ENCODE measurements at places on chromosomes 5 and 9.

GRCh38 chr5:65895891-65896290, 30.5 kb upstream of the ERBIN start:
- no peak for DNase-seq

DNA sequence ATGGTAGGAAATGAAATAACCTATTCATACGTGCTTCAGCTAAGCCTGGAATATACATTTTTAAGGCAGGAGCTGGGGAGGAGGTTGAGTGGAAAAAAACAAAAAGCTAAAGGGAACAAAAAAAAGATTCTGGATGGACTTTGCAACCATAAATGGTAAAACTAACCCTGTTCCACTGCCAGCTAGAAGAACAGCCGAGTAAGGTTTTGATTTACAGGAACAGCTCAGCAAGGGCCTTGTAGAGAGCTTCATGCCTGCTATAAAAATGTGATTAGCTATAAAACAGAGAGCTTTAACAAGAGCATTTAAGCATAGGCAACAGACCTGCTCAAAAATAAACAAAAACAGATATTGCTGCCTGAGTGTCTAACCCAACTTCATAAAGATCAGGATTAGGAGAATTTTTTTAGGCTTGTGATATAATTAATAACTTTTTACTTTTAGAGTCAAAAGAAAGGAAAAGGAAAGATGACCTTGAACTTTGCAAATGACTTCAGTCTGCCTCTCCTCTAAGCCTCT, 194.8 kb downstream of the FBXL7 start:
- no peak for DNase-seq

DNA sequence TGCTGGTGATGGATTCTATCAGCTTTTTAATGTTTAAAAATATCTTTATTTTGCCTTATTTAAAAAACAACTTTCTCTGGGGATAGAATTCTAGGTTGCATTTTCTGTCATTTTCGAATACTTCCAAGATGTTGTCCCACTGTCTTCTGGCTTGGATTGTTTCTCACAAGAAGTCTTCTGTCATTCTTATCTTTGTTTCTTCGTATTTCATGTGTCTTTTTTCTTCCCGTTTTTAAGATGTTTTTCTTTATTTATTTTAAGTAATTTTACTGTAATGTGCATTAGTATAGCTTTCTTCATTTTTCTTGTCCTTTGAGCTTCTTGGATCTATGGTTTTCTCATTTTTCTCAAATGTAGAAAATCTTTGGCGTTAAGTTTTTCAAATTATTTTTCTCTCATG, 19.1 kb downstream of the STX17 start:
- no peak for DNase-seq

- DNase-seq: no peak
These were observed 4.3 kb downstream of the HAND1 start for GRCh38 chr5:154473581-154474283.

DNA sequence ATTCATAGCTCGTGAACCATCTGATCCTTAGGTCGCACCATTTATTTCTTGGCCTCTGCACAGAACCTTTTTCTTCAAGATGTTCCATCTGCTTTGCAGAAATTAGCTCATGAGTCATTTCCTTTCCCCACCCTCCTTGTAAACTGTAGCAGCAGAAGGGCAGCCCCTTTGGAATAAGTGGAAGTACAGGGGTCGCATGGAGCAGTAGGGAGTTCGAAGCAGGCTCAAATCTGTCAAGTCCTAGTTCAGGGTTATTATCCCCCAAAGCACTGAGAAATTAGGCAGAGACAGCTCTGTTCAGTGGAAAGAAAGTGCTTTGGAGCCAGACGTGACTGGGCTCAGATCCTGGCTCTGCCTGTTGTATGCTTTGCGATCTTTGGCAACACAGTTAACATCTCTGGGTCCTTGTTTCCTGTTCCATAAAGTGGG, 84.2 kb downstream of the SGCD start:
- DNase-seq: no peak

GRCh38 chr5:154794525-154795234, 39.5 kb downstream of the LARP1 start:
- DNase-seq: no peak

- no peak for DNase-seq
These were observed 8.4 kb downstream of the PTGES2 start for GRCh38 chr9:128118971-128119665.

- DNase-seq: no peak
These were observed 143.7 kb downstream of the ACER2 start for GRCh38 chr9:19552282-19553105.

GRCh38 chr5:170626507-170627150, 122.8 kb downstream of the KCNIP1 start:
- no peak for DNase-seq

- no peak for DNase-seq
These were observed 106.4 kb upstream of the EFNA5 start for GRCh38 chr5:107776922-107777740.

DNA sequence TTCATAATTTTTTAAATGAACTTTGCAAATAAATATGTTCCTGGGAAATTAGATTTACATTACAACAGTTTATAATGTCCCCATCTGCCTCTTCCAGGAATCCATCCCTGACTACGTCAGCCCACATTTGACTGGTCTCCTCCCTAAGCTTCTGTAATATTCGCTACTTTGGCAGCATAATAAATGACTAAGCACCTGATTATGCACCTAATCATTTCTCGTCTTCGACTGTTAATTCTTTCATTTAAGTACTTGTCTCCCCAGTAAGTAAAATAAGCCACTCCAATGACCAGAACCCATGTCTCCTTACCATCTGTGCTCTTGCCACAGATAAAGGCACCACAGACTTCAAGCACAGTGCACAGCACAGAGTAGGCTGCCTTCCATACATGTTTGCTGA, 122.7 kb downstream of the DENND1A start:
- no peak for DNase-seq

DNA sequence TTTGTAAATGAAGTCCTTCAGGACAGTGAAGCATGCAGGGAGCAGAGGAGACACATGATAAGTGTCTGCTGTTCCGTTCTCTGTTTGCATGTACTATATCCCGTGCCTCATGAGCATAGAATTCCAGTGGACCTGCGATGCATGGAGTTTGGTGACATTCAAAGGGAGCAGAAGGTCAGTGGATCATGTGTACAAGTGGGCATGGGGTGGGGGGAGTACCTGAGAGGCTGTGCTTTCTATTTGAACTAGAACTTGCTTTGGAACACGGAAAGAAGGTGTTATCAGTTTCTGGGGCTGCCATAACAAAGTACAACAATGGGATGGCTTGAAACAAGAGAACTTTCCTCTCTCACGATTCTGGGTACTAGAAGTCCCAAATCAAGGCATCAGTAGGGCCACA, 5.1 kb upstream of the CCNJL start:
- no peak for DNase-seq

DNA sequence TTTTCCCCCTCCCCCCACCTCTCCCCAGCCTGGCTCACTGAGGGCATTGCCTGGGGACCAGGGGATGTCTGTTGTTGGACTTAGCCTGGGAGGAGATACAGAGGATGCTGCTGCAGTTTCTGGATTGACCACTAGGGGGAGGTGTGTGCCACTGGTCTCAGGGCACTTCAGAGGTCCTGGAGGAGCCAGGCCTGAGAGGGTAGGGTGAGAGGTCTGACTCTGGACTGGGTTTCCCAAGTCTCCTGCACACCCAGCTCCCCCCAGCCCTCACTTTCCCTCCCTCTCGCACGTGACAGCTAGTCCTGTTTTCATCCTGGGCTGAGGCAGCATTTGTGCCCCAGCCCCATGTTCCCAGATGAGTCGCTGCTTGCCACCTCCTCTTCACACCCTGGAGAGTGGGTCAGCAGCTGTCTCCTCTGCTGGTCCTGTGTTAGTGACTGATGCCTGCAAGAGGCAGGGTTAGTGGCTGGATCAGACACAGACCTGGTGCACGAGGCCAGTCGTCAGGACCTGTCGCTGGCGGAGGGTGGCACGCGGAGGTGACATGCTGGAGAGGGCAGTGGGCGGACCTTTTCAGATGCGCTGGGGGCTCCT, 4.4 kb downstream of the IL3 start:
- peak; percentile 71 for DNase-seq

DNA sequence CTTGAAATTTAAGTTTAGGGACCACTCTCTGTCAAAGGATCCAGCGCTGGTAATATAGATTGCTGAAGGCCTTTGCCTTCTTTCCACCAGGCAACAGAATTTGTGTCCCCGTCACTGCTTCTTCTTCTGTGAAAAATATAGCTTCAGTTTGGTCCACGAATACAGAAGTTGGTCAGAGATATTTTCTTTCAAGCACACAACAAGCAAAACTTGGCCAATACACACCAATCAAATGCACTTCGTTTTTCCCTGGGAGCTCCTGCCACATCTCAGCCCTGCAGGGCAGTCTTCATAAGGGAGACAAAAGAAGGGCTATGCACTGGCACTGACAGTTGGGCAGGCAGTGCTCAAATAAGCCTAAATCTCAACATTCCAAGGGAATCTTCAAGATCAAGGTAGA, 22.9 kb downstream of the HAVCR2 start:
- DNase-seq: no peak

GRCh38 chr5:159005062-159005461, 94.7 kb downstream of the EBF1 start:
- DNase-seq: no peak

GRCh38 chr5:95045181-95045965, 239.5 kb downstream of the MCTP1 start:
- DNase-seq: no peak

GRCh38 chr9:135821733-135822373, 85.5 kb downstream of the CAMSAP1 start:
- no peak for DNase-seq

DNA sequence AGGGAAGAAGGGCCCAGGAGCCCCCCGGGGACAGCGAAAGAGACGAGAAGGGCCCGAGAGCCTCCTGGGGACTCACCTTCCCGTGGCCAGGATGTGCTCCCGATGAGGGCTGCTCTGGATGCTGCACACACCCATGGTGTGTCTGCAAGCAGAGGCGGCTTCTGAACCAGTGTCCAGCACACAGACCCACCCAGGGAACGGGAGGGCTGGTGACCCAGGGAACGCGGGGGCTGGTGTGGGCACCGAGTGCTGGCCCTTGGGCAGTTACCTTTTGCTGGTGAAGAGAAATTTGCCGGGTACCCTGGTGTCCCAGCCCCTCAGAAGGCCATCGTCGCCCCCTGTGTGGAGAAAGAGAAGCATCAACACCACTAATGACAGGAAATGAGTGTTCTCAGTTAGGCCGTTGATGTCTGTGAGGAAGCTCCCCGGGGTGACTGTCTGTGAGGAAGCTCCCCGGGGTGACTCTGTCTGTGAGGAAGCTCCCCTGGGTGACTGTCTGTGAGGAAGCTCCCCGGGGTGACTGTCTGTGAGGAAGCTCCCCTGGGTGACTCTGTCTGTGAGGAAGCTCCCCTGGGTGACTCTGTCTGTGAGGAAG, 13.2 kb downstream of the MRPL41 start:
- DNase-seq: no peak

DNA sequence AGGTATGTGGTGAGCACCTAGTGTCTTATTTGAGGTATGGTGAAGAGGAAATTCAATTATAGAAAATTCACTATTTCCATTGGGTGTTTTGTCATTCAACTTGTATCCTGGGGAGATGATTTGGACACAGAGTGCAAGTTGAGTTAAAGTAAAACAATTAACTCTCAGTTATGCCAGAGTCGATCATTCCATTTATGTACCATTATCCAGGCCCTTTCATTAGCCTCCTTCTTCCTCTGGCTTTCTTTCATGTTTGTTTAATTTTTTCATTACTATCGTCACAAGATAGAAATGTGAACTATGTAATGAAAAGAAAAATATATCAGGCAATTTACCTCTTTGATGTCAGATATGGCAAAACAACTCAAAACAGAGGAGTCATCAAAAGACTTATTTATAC, 1347.2 kb upstream of the NUDT12 start:
- no peak for DNase-seq

GRCh38 chr5:93252165-93252564, 328.9 kb downstream of the NR2F1-AS1 start:
- DNase-seq: no peak
